Fibroblast of lung (primary cell): ENCODE measurements at places on chromosomes 3 and 15.

DNA sequence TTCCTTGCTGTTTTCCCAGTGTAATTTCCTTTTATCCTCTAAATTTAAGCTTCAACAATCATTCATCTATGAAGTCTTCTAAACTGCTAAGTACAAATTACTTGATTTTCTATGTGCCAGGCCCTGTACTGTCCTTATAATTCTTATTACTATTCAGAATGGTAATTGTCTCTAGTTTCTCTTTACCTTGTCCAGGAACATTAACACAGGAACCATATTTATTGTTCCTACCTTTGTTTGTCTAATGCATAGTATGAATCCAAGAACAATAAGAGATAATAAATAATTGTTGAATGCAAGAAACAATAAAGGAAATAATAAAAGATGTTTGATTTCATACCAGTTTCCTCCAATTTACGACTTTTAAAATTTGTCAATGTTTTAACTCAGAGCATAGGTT lies 1083.2 kb downstream of the ROBO2 start:
- DNase-seq, result no peak

- DNase-seq, result no peak
Measured at GRCh38 chr15:68894208-68894607, 36.1 kb upstream of the SPESP1 start.

DNA sequence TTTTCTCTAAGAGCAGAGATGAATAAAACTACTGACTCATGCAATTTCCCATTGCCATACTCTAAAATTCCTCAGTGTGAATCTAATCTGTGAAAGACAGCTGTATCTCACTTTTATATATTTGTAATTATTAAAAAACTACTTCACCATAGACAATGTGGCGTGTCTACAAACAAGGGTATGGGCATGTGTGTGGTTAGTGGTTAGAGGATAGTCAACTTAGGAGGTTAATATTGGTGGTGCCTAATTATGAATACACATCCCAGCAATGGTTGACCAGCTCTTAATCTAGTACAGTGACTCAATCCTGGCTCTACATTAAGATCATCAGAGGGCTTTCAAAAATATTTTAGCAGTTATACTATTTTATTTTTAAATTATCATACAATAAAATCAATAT lies 94.5 kb downstream of the GOLIM4 start:
- no peak for DNase-seq

DNA sequence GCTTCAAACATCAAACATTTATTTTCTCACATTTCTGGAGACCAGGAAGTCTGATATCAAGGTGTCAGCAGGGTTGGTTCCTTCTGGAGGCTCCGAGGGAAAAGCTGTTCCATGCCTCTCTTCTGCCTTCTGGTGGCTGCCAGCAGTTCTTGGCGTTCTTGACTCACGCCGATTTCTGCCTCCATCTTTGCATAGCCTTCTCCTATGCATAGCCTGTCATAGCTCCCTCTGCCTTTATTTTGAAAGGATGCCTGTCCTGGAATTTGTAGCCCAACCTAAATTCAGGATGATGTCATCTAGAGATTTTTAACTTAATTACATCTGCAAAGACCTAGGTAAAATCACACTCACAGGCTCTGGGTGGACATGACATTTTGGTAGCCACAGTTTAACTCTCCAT lies 70.4 kb downstream of the RGMA start:
- no peak for DNase-seq

DNA sequence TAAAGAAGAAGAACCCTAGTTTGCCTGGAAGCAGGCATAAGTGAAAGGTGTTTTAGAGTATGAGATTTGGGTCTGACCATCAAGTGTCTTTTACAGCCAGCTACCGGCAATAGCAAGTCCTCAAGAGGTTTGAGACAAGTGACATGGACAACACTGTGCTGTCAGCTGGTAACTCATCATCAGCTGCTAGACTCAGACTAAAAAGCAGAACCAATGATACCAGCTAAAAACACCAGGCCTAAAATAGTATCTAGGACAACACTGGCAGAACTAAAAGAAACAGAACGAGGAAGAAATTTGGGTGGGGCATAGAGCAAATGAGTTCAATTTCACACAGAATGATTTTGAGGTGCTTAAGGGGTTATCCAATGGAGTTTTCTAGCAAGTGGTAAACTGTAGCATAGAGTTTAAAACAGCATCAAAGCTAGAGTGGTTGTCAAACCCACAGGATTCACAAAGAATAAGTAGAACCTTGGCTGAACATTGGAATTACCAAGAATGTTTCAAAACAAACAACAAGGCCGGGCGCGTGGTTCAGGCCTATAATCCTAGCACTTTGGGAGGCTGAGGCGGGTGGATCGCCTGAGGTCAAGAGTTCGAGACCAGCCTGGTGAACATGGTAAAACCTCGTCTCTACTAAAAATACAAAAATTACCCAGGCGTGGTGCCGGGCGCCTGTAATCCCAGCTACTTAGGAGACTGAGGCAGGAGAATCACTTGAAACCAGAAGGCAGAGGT lies 3.9 kb downstream of the CIAO2A start:
- no peak for DNase-seq

- DNase-seq, result no peak
Measured at GRCh38 chr3:172471903-172472302, 23.6 kb upstream of the GHSR start.

- DNase-seq, result no peak
Measured at GRCh38 chr3:167361948-167362347, 18.1 kb downstream of the ZBBX start.

GRCh38 chr3:188154014-188154808 lies at the start of gene LPP:
TSS of gene LPP (plus strand) at chr3:188154157. CDS start at chr3:188406121, 251,964 bp downstream.
- peak; percentile 69 for DNase-seq

GRCh38 chr15:26971271-26972018 lies 464 bp downstream of the GABRG3 start:
- DNase-seq, result no peak

DNA sequence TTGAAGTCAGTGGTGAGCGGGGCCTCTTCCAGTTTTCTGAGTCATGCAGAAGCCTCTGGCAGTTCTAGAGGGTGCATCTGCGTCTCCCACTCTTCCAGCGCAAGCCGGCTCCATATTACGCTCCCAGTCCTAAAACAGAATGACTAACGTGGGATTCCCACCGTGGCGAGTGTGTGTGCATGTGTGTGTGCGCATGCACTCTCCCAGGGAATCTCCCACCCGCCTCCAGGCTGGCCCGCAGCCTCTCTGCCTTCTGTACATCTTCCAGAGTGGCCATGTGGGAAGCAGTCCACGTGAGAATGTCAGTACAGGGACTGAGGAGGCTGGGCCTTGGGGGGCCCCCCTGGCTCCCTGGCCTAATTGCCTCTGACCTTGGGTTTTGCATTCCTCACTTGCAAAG lies 87.7 kb downstream of the LSM3 start:
- peak; percentile 93 for DNase-seq

GRCh38 chr3:162369306-162369705 lies 872.7 kb downstream of the OTOL1 start:
- DNase-seq, result no peak

- DNase-seq, result peak; percentile 89
Measured at GRCh38 chr15:61049934-61050333, 179.2 kb downstream of the RORA start.
